Gastrocnemius medialis (tissue), 4 donors: ENCODE measurements at places on chromosomes 7 and 10. TPM values are rescaled to one million over a fixed set of nuclear protein-coding genes. Genes with fewer than 3 reads are reported as not detected.

GRCh38 chr10:122056431-122057094 lies 67.6 kb downstream of the TACC2 start:
- H3K27me3 ChIP-seq: no peaks in the 10 kb centered on the region
- DNase-seq: no peak
- peaks cover 10% of the 10 kb centered on the region for H3K4me1 ChIP-seq
- no peak overlapping the region for H3K4me3 ChIP-seq
- peak overlapping the region; percentile 90 for H3K27ac ChIP-seq

GRCh38 chr10:21727452-21728168 lies 193.6 kb downstream of the MLLT10 start:
- peaks cover 11% of the 10 kb centered on the region for H3K4me1 ChIP-seq
- DNase-seq: no peak
- H3K27ac ChIP-seq: no peak overlapping the region
- no peaks in the 10 kb centered on the region for H3K27me3 ChIP-seq
- peaks cover 5% of the 10 kb centered on the region for H3K36me3 ChIP-seq
- H3K4me3 ChIP-seq: no peak overlapping the region

DNA sequence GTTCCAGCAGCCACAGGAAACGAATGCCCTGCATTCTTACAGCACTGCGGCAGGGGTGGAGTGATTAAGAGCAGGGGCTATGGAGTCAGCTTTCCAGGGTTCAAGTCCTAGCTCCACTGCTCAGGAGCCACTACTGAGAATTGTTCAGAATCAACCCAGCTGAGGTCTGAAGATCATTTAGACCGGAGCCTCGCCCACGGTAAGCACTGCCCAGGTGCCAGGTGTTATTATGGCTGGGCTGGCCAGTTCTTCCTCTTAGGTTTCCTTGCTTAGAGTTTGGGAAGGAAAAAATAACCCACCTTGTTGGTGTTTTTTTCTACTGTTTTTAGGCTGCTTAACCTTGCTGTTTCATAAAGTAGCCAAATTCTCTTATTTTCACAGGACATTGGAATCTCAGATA lies 4.8 kb upstream of the FIGNL1 start:
- no peak for DNase-seq
- H3K4me1 ChIP-seq: peaks cover 7% of the 10 kb centered on the region
- H3K27ac ChIP-seq: no peak overlapping the region

DNA sequence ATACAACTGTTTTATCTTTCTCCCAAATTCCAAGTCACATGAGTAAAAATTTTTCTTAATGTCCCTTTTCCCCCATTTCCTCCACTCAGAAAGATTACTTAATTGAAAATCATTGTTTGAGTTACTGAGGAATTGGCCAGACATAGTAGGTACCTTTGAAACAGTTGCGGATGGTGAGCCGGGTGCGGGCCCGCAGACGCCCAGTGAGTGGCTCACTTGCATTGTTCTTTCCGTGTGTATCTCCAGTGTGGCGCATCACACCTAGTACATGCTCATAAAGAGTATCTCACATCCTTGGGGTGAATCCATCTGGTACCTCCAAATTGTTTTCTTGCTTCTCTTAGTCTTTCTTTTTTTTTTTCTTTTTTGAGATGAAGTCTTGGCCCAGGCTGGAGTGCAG lies 14.3 kb downstream of the TRRAP start:
- H3K4me1 ChIP-seq: no peaks in the 10 kb centered on the region
- no peak for DNase-seq
- H3K4me3 ChIP-seq: no peak overlapping the region
- peaks cover 89% of the 10 kb centered on the region for H3K36me3 ChIP-seq
- H3K27me3 ChIP-seq: no peaks in the 10 kb centered on the region

GRCh38 chr7:53151496-53151895 lies 116.1 kb downstream of the POM121L12 start:
- H3K4me3 ChIP-seq: no peak overlapping the region
- no peaks in the 10 kb centered on the region for H3K36me3 ChIP-seq
- H3K27me3 ChIP-seq: no peaks in the 10 kb centered on the region

DNA sequence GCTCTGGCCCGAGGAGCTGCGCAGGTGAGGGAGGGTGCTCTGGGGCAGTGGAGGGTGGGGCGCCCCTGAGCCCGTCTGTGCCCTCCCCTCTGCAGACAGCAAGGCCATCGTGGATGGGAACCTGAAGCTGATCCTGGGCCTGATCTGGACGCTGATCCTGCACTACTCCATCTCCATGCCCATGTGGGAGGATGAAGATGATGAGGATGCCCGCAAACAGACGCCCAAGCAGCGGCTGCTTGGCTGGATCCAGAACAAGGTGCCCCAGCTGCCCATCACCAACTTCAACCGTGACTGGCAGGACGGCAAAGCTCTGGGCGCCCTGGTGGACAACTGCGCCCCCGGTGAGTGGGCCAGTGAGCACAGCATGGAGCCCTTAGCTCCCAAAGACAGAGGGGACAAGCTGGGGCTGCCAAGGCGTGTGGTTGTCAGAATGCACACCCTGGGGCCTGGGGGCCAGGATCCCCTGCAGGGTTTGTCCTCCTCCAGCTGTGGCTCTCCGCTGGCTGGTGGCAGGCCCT lies 5.1 kb downstream of the FLNC start:
- H3K4me3 ChIP-seq: no peak overlapping the region
- peaks cover 60% of the 10 kb centered on the region for H3K36me3 ChIP-seq
- H3K4me1 ChIP-seq: peaks cover 60% of the 10 kb centered on the region
- H3K27me3 ChIP-seq: no peaks in the 10 kb centered on the region

- no peaks in the 10 kb centered on the region for H3K27me3 ChIP-seq
- H3K4me1 ChIP-seq: peaks cover 3% of the 10 kb centered on the region
- H3K4me3 ChIP-seq: no peak overlapping the region
- no peaks in the 10 kb centered on the region for H3K36me3 ChIP-seq
- DNase-seq: no peak
These were observed 156.2 kb downstream of the AUTS2 start for GRCh38 chr7:69754476-69754875.

GRCh38 chr10:10489076-10489475 lies 528.6 kb upstream of the CELF2 start:
- no peaks in the 10 kb centered on the region for H3K36me3 ChIP-seq
- H3K4me3 ChIP-seq: no peak overlapping the region
- DNase-seq: no peak
- H3K27ac ChIP-seq: no peak overlapping the region

- H3K27ac ChIP-seq: no peak overlapping the region
- no peaks in the 10 kb centered on the region for H3K36me3 ChIP-seq
- H3K4me3 ChIP-seq: no peak overlapping the region
- H3K4me1 ChIP-seq: no peaks in the 10 kb centered on the region
These were observed 449.1 kb downstream of the XPNPEP1 start for GRCh38 chr10:109474261-109474660.

- peak overlapping the region; percentile 96 for H3K27ac ChIP-seq
- H3K4me3 ChIP-seq: peak overlapping the region; percentile 64
- H3K36me3 ChIP-seq: no peaks in the 10 kb centered on the region
- no peaks in the 10 kb centered on the region for H3K27me3 ChIP-seq
These were observed 134.5 kb downstream of the NRBF2 start for GRCh38 chr10:63267414-63268148.

DNA sequence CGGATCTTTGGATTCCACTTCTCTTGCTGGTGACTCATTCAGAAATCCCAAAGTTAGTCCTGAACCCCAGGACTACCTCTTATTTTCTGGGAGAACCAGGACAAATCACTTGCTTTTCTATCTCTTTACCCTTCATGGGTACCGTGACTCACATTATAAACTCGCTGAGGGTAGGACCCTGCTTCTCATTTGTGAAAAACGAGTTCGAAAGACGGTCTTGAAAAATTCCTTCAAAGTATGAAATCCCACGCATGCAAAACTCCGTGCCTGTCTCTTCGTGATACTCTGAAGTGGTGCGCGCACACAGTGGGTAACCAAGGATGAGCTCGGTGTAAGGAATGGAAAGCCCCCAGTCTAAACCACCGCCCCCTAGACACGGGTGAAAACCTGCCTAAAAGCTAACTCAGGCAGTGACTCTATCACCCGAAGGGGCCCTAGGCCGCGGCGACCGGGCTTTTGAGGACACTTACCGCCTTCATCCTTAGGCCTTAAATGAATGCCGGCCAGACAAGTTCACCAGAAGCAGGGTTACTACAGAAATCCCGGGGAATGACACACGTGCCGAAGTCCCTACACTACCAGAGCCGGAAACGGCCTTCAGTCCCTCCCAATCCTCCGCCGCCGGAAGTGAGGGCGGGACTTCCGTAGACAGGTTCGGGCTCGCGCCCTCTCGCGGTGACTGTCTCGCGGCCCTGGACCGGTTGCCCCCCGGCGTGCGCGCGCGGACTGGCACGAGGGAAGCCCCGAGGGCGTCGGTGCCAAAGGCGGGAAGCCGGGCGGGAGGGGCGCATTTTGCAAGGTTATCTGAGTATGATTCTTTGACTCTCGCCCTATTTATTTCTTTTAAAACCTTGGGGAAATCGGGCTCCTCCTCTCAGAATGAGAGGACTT lies at the start of gene NOC3L:
Gene NOC3L, minus strand, starts transcription at position 580 of the 891 bp plus-strand sequence. Its CDS starts 101 bp downstream, at position 479.
- DNase-seq: peak; percentile 86
- H3K36me3 ChIP-seq: no peaks in the 10 kb centered on the region
- peak within 1 kb of the TSS; percentile 85 for H3K27ac ChIP-seq
- peak within 1 kb of the TSS; percentile 60 for H3K4me3 ChIP-seq
- no peaks in the 10 kb centered on the region for H3K27me3 ChIP-seq

- H3K27ac ChIP-seq: no peak overlapping the region
- no peaks in the 10 kb centered on the region for H3K4me1 ChIP-seq
- no peaks in the 10 kb centered on the region for H3K36me3 ChIP-seq
These were observed 45.1 kb downstream of the ST8SIA6 start for GRCh38 chr10:17409170-17409733.

GRCh38 chr7:150778738-150779301 lies 21.3 kb downstream of the TMEM176B start:
- H3K4me1 ChIP-seq: no peaks in the 10 kb centered on the region
- no peaks in the 10 kb centered on the region for H3K36me3 ChIP-seq
- peak; percentile 49 for DNase-seq
- no peak overlapping the region for H3K27ac ChIP-seq

- peaks cover 11% of the 10 kb centered on the region for H3K4me1 ChIP-seq
- no peak overlapping the region for H3K4me3 ChIP-seq
- no peaks in the 10 kb centered on the region for H3K36me3 ChIP-seq
- H3K27me3 ChIP-seq: no peaks in the 10 kb centered on the region
- no peak for DNase-seq
- H3K27ac ChIP-seq: no peak overlapping the region
These were observed 168.8 kb downstream of the TMEM26 start for GRCh38 chr10:61284222-61284890.

DNA sequence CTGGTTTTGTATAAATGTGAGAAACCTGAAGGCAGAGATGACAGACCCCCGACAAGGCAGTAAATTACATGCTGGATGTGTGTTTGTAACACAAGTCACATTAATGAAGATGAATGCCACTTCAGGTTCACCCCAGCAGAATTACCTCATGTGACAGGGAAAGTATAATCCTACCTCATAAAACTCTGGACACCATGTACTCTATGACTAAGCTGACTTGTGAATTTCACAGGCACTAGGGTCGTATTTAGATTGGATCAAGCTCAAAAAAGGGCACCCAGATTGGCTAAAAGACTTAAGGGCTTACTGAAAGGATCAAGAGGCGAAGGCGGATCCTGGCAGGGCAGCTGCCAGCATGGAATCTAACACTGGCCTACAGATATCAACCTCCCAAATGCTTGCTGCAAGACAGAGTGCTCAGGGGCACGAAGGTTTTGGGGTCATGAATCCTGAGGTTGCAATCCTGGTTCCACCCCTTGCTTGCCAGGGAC lies 161.4 kb downstream of the PIP4K2A start:
- H3K4me3 ChIP-seq: no peak overlapping the region

DNA sequence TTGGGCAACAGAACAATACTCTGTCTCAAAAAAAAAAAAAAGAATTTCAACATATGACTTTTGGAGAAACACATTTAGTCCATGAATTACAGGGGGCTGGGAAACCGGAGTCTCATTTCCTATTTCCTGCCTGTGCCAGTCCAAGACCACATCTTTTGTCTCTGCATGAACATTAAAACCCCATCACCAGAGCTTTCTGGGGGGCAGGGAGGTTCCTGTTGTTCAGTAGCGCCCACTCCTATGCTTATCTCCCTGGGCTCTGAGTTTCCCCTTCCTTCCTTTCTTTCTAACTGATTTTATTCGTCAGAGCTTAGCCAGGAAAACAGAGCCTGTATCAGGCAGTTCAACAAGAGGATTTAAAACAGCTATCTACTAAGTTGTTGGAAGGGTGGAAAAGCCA lies 119.3 kb downstream of the CALN1 start:
- no peaks in the 10 kb centered on the region for H3K27me3 ChIP-seq
- no peaks in the 10 kb centered on the region for H3K4me1 ChIP-seq
- DNase-seq: no peak
- no peak overlapping the region for H3K27ac ChIP-seq

GRCh38 chr7:68984306-68984705 lies 614.0 kb upstream of the AUTS2 start:
- no peaks in the 10 kb centered on the region for H3K36me3 ChIP-seq
- H3K27me3 ChIP-seq: no peaks in the 10 kb centered on the region
- H3K27ac ChIP-seq: no peak overlapping the region
- H3K4me1 ChIP-seq: no peaks in the 10 kb centered on the region

DNA sequence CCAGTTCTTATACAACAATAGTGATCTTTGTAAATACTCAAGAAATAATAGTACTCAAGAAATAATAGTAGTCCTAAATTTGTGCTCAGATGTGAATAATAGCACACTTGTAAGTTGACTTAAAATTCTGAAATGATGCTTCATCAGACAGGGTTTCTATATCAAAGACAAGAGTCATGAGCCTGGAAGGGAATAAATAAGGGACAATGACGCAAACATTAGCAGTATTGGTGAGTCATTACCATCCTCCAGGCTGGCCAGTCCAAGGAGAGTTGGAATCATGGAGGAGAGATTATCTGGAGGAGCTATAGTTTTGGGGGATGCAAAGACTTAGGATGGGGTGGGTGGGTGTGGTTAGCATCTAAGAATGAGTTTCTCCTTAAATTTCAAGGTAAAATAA lies 6.1 kb upstream of the SH3PXD2A start:
- no peaks in the 10 kb centered on the region for H3K36me3 ChIP-seq
- no peaks in the 10 kb centered on the region for H3K27me3 ChIP-seq
- no peak for DNase-seq
- no peak overlapping the region for H3K4me3 ChIP-seq

DNA sequence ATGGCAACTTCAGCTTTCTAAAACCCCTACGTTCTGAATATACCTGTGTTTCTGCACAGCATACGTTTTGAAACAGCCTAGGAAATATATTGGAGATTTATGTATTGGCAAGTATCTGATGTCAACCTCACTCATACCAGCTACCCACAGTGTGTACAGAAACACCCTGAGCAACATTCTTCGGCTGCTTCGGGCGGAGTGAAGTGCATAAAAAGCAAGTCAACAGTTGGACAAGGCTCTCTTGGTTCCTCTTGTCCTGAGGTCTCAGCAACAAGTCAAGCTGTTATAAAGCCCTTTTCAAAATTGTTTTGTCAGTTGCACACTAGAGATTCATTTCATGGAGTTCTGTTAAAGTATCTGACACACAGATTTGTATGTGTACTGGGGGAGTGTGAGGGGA lies 40.0 kb upstream of the PAPSS2 start:
- no peak overlapping the region for H3K4me3 ChIP-seq
- no peaks in the 10 kb centered on the region for H3K36me3 ChIP-seq
- no peak for DNase-seq
- no peaks in the 10 kb centered on the region for H3K4me1 ChIP-seq
- no peaks in the 10 kb centered on the region for H3K27me3 ChIP-seq

C10orf105 gene
- total RNA-seq: not detected

HELLS gene
- 0.12 TPM for total RNA-seq

HOXA3 gene
- 0.53 TPM for total RNA-seq

TRPV6 gene
- not detected for total RNA-seq

HECW1 gene
- 1.2 TPM for total RNA-seq

NYAP1 gene
- not detected for total RNA-seq

BMPR1A gene
- 18.9 TPM for total RNA-seq

CRHR2 gene
- total RNA-seq: 0.07 TPM

CYP2C19 gene
- not detected for total RNA-seq

SPOCK2 gene
- total RNA-seq: 5.3 TPM

SPRN gene
- total RNA-seq: not detected

FAM171A1 gene
- total RNA-seq: 5.4 TPM

MUC12 gene
- total RNA-seq: not detected
